ENCODE measurements at places on chromosomes 12 and 14.

DNA sequence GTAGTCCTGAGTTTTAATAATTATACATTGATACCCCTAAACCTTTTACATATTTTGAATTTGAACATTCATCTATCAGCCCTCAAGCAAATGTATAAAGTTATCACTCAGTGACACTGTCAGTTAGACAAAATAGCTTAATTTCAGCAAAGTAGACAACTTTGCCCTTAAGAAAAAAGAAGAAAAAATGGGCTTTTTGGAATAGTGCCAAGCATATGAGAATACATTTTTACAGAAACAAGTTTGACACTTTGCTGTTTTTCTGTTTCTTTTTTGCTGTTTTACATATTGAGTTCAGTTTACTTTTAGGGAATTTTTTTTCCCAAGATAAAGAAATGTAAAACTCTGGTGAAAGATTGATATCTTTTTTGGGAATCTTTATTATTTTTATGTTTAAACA is 14.3 kb downstream of the TBK1 start:
- no peaks in the 10 kb centered on the region for H3K4me1 ChIP-seq
- peaks cover 31% of the 10 kb centered on the region for H3K36me3 ChIP-seq
- no peak for DNase-seq
- no peaks in the 10 kb centered on the region for H3K27me3 ChIP-seq
- H3K27ac ChIP-seq: no peak overlapping the region
- no peak overlapping the region for H3K4me3 ChIP-seq

DNA sequence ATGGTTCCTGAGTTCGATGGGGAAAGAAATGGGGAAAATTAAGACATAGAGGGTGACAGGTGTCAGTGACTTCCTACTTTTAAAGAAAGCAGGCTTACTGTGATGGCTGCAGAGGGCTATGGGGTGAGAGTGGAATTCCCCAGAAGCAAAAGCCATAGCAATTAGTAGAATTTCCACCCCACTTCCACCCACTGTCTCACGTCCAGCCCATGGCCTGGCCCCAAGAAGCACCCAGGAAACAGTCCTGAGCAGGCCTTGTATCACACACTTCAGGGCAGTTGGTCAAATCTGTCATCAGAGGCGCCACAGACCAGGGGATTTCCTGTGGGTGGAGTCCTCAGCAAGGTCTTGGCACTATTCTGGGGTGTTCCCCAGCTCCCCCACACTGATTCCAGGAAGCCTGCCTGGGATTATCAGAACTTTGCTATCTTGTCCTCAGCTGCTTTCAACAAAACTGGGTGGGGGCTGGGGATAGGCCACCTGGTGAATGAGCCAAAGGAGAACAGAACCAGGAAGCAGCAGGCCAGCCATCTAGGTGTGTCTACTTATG is 120.1 kb upstream of the CCND2 start:
- no peaks in the 10 kb centered on the region for H3K4me1 ChIP-seq
- H3K36me3 ChIP-seq: no peaks in the 10 kb centered on the region
- H3K4me3 ChIP-seq: no peak overlapping the region
- no peak for DNase-seq
- peaks cover 85% of the 10 kb centered on the region for H3K27me3 ChIP-seq
- H3K27ac ChIP-seq: no peak overlapping the region

DNA sequence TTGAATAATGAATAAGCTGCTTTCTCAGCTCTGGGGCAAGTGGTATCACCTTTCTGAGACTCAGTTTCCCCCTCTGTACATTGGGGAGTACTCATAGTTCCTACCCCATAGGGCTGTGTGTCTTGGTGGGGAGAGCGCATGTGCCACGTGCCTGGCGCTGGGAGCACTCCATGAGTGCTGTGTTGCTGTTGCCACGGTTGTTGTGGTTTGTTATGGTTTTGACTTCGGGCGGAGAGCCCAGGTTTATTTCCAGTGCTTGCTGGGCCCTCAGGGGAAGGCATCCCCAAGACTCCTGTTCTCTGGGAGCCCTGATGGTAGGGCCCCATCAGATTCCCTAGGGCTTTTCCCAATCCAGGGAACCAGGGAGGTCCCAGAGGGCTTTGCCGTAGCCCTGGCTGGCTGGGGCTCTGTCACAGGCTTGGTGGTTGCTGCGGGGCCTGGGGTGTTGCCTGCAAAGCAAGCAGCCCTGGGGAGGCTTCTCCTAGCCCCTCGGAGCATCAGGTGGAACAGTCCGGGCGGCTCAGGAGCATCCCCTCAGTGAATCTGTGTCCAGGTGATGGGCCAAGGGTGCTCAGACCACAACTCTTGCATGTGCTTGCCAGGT is 18.6 kb downstream of the SH2B3 start:
- H3K36me3 ChIP-seq: no peaks in the 10 kb centered on the region
- no peak for DNase-seq
- H3K27ac ChIP-seq: no peak overlapping the region
- peaks cover 29% of the 10 kb centered on the region for H3K4me1 ChIP-seq
- H3K27me3 ChIP-seq: no peaks in the 10 kb centered on the region

DNA sequence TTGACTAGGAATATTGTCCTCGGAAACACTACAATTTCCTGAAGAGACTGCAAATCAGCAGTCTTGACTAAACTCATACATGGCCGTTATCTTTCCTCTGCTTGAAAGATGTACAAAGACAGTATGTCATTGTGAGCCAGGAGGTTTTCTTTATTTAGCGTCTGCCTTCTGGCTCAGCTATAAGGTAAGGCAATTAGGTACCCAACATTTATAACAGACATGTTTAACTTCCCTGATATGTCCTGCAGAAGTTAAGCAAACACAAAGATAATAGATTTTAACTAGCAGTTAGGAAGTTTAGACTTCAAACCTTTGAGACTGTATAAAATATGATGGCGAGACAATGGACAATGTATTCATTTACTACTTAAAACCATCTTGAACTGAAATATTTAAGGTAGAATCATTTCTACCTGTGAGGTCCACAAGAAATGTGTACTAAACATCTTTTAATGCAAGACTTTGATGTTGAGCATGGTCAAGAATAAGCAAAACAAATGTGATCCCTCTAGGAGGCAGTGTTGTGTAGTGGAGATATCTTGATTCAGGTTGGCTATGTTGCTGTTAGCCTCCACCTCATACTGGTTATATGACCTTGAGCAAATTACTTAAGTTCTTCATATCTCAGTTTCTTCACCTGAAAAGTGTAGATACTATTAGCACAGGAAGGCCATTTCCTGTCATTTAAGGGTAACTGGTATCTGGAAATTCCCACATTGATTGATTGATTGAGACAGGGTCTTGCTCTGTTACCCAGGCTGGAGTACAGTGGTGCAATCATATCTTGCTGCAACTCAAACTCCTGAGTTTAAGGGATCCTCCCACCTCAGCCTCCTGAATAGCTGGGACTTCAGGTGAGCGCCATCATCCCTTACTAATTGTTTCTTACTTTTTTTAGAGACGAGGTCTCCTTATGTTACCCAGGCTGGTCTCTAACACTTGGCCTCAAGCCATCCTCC is 96.3 kb upstream of the EEA1 start:
- H3K27me3 ChIP-seq: no peaks in the 10 kb centered on the region
- H3K27ac ChIP-seq: no peak overlapping the region
- no peak for DNase-seq
- no peak overlapping the region for H3K4me3 ChIP-seq
- no peaks in the 10 kb centered on the region for H3K36me3 ChIP-seq

- H3K4me1 ChIP-seq: no peaks in the 10 kb centered on the region
- H3K4me3 ChIP-seq: no peak overlapping the region
- H3K36me3 ChIP-seq: no peaks in the 10 kb centered on the region
- no peak for DNase-seq
Observed at GRCh38 chr12:86331012-86331411, 74.8 kb upstream of the MGAT4C start.

DNA sequence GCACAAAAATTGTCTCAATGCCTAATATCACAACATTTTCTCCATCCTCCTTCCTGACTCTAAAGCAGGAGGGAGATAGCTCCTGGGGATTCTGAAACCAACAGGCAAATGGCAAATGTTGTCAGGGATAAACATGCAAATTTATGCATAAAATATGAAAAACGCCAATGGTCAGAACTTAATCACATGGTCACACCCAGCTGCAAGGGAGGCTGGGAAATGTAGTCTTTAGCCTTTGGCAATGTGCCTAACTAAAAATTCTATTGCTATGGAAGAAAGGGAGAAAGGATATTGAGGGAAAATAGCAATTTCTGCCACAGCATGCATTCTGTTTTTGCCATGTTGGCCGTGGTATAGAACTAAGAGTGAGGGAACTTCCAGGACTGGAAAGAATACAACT is 11.7 kb upstream of the OASL start:
- no peaks in the 10 kb centered on the region for H3K27me3 ChIP-seq
- no peaks in the 10 kb centered on the region for H3K4me1 ChIP-seq
- H3K36me3 ChIP-seq: no peaks in the 10 kb centered on the region
- H3K4me3 ChIP-seq: no peak overlapping the region
- DNase-seq: no peak

DNA sequence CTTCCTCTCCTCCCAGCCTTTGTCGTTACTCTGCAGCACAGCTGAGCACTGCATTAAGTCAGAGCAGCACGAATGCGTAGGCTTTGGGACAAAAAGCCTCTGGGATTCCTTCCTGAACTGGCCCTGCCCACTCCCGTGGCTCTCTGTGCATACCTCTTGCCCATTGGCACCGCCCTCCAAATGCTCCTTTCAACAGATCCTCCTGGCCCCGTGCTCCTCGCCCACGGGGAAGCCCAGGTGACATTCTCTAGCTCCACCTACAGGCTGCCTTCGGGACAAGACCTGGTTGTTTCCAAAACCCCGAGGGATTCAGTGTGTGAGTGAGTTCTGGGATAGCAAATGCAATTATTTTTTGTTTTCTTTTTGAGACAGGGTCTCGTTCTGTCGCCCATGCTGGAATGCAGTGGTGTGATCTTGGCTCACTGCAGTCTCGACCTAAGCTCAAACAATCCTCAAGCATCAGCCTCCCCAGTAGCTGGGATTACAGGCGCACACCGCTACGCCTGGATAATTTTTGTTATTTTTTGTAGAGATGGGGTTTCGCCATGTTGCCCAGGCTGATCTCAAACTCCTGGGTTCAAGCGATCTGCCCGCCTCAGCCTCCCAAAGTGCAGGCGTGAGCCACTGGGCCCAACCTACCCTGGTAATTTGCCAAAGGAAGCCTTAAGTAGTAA is 17.9 kb upstream of the TDRD9 start:
- H3K27me3 ChIP-seq: no peaks in the 10 kb centered on the region
- peak; percentile 93 for DNase-seq
- no peak overlapping the region for H3K4me3 ChIP-seq
- H3K4me1 ChIP-seq: 0 out of 2 replicates have a peak, but pooled peaks cover 3% of the 10 kb centered on the region
- no peak overlapping the region for H3K27ac ChIP-seq

DNA sequence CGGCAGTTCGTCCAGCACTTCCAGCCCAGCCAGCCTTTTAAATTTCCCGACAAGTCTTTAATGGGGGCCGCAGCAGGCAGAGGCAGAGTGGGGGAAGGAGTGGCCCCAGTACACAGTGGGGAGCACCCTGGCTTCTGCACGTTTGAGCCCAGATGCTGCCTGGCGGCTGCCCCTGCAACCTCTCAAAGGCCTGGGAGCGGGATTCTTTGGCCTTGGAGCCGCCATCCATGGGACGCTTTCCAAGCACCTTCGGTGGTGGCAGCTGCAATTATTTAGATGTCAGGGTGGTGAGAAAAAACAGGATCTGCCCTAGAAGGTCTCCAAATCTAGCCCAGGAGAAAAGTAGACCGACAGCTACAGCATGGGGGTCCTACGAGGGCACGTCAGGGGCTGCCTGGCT is 46.0 kb downstream of the FAM222A start:
- no peaks in the 10 kb centered on the region for H3K27me3 ChIP-seq
- H3K4me3 ChIP-seq: no peak overlapping the region
- no peaks in the 10 kb centered on the region for H3K36me3 ChIP-seq
- no peak overlapping the region for H3K27ac ChIP-seq
- no peak for DNase-seq

DNA sequence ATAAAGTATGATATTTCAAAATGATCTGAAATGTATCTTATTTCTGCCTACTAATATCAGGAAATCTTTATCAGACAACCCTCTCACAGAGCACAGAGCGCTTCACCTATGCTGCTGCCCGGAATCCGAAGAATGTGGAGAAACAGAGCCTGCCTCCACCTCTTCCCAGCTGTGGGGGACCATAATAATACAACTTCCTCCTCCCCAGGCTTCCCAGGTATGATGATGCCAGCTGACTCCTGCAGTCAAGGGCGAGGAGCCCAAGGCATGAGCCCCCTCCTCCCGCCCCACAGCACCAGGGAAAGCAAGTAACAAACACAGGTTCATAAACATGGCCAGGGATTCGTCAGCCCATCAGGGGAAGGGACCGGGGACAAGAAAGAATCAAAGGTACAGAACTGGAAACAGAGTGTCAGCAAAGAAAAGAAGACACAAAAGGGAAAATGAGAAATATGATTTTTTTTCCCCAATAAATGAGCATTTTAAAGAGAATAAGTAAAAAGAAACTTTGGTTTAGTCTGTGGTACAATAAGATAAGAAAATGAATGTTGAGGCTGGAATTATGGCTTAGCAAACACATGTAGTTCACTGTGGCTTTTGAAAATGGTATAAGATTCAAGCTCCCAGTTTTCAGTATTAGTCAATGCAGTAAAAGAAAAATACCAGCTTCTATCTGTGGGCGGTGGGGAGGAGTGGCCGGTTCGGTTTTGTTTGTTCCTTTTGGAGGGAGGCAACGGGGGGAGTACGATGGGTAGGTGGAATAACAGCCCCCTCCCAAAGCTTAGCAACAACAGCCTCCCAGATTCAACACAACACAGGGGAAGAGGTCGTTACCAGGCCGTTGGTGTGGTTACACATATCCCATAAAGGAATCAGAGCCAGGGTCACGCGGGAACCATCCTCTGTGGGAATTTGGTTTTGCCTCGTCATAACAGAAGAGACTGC is 68.3 kb downstream of the SETD3 start:
- no peak overlapping the region for H3K4me3 ChIP-seq
- no peaks in the 10 kb centered on the region for H3K4me1 ChIP-seq
- no peaks in the 10 kb centered on the region for H3K36me3 ChIP-seq

- H3K4me3 ChIP-seq: no peak overlapping the region
- no peaks in the 10 kb centered on the region for H3K27me3 ChIP-seq
- H3K4me1 ChIP-seq: no peaks in the 10 kb centered on the region
- no peak overlapping the region for H3K27ac ChIP-seq
Observed at GRCh38 chr14:105214324-105214915, 33.3 kb upstream of the NUDT14 start.
